Dermis blood vessel endothelial cell (primary cell): ENCODE measurements at places on chromosomes 1 and 21. TPM values are rescaled to one million over a fixed set of nuclear protein-coding genes. Genes with fewer than 3 reads are reported as not detected.

RIPK4 gene
- 0.09 and 0.51 TPM in 2 replicates for total RNA-seq

HSD3B1 gene
- total RNA-seq = not detected in 2 replicates

GRCh38 chr1:18012686-18013085, 94.9 kb upstream of the IGSF21 start:
- DNase-seq = no peak

- DNase-seq = no peak
Observed at GRCh38 chr21:35280231-35280630, 231.1 kb upstream of the RUNX1 start.

GRCh38 chr1:171972846-171973245, 131.5 kb downstream of the DNM3 start:
- no peak for DNase-seq

DNA sequence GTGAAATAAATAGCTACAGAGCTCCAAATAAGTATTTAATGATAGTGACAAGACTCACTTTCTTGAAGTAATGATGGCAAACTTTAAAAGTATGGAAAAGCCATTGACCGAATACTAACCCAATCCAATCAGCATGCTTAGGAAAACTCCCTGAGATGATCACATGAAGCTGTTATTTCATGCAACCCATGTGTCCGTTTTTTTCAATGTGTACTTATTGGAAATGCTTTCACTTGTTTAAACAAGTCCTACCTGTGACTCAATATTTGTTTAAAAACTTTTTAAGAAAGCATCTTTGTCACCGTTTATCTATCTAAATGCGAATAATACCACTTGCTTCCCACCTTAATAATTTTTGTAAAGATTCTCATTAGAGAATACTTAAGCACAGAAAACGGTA, 185.8 kb downstream of the NRIP1 start:
- DNase-seq = no peak

LCE1E gene
- not detected in 2 replicates for total RNA-seq

CYYR1 gene
- 20.1 and 26.9 TPM in 2 replicates for total RNA-seq

DNA sequence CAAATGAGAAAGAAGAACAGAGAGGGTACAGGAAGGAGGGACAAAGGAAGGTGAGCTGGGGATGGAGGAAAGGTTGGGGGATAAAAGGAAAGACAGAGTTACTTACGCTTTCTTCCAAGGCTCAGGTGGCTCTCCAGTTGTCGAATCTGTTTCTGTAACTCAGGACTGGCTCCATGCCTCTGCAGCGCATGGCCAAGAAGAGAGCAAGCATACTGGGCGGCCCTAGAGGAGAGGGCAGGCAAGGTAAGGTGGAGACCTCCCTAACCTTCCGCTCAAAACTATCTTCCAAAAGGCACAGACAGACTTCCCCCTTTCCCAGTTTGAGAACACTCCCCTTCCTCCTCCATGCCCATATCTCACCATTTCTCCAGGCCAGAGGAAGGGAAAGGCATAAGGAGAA, 922 bp downstream of the PEX11B start:
- DNase-seq = no peak

GRCh38 chr1:110952031-110952430, 11.7 kb downstream of the LRIF1 start:
- no peak for DNase-seq

EPHB2 gene
- total RNA-seq = 35.1 and 42.3 TPM in 2 replicates
